T-helper 22 cell (primary cell): ENCODE measurements at places on chromosomes 5 and 9.

DNA sequence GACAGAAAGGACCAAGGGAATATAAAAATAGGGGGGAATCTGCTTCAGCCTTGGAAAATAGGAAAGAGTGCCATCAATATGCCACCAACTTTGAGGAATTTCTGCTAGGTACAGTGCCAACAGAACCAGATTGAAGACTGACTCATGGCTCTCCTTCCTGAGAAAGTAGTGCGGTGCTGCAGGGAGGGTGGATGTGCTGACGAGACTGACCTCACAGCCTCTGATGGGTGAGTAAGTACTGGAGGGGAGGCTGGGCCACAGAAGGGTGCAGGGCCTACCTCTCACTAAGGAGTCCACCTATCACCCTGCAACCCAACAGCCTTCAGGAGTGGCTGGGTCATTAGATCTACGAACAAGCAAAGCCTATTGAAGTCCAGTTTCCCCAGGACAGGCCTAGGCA lies 187.6 kb downstream of the GABBR2 start:
- DNase-seq: no peak

DNA sequence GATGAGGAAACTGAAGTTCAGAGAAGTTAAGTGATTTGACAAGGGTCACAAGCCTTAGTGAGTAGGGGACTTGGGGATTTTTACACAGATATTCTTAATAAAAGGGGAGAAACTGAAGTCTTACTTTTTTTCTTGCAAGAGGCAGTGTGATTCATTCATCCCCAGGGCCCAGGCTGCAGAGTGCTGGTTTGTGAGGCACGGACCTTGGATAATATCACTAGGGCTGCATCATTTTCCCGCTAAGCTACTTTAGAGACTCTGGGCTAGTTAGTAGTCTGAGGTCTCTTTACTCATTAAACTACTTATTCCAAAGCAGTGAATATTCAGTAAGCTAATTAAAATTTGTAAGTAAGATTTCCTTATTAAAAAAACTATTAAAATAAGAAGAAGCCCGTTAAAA lies 195.0 kb downstream of the PBX3 start:
- no peak for DNase-seq

DNA sequence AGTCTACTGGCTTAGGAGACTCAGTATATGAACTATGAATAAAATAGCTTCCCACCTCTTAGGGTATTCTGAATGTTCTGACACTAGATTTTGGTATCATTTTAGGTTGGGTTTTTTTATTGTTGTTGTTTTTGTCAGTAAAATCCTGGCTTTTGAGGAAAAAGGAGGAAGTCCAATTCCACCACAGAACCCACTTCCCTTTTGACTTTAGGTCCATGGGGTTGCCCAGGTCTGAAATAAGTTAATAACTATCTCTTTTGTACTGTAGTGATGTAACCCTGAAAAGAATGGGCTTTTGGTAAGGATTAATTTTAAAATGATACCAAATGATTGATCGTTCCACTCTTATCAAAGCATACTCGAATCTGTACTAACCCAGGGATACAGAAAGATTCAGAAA lies 29.1 kb upstream of the IL12B start:
- no peak for DNase-seq

GRCh38 chr9:108021096-108021710 lies 531.6 kb upstream of the KLF4 start:
- DNase-seq: no peak

- DNase-seq: no peak
These were observed 1291.8 kb upstream of the DMAC1 start for GRCh38 chr9:9091387-9091786.

- peak; percentile 8 for DNase-seq
These were observed 11.0 kb upstream of the NANS start for GRCh38 chr9:98045234-98046179.

- no peak for DNase-seq
These were observed 1.2 kb upstream of the BTF3 start for GRCh38 chr5:73496984-73497457.

- no peak for DNase-seq
These were observed 2.0 kb downstream of the ENC1 start for GRCh38 chr5:74638544-74638969.

GRCh38 chr5:11387382-11387781 lies 516.9 kb downstream of the CTNND2 start:
- no peak for DNase-seq

DNA sequence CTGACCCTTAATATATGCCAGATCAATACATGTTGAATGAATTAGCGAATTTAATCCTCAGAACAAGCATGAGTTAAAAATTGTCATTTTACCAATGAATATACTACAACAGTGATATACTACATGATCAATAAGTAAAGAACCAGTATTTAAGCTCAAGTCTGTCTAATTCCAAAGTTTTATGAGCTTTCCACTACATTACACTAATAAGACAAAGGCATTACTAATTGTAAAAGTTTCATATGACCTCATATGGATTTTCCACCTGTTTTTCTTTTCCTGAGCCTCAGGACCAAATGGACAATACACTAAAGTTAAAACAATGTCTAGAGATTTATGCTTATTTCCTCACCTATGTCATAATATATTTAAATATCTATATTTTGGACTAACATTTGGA lies 80.8 kb downstream of the OXCT1 start:
- DNase-seq: no peak

- no peak for DNase-seq
These were observed 24.4 kb downstream of the CYFIP2 start for GRCh38 chr5:157290156-157290980.

DNA sequence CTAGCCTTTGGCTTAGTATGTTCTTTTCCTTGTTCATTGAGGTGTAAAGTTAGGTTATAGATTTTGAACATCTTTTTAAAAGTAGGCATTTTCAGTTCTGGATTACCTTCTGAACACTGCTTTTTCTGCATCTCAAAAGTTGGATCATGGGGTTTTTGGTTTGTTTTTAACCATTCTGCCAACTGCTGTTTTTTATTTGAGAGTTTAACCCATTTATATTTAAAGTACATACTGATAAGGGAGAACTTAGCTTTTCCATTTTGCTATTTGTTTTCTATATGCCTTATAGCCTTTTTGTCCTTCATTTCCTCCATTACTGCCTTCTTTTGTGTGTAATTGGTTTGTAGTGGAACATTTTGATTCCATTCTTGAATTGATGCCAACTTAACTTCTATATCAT lies 30.5 kb upstream of the ZNF169 start:
- no peak for DNase-seq

- DNase-seq: no peak
These were observed 312.1 kb upstream of the EFNA5 start for GRCh38 chr5:107982703-107983425.

DNA sequence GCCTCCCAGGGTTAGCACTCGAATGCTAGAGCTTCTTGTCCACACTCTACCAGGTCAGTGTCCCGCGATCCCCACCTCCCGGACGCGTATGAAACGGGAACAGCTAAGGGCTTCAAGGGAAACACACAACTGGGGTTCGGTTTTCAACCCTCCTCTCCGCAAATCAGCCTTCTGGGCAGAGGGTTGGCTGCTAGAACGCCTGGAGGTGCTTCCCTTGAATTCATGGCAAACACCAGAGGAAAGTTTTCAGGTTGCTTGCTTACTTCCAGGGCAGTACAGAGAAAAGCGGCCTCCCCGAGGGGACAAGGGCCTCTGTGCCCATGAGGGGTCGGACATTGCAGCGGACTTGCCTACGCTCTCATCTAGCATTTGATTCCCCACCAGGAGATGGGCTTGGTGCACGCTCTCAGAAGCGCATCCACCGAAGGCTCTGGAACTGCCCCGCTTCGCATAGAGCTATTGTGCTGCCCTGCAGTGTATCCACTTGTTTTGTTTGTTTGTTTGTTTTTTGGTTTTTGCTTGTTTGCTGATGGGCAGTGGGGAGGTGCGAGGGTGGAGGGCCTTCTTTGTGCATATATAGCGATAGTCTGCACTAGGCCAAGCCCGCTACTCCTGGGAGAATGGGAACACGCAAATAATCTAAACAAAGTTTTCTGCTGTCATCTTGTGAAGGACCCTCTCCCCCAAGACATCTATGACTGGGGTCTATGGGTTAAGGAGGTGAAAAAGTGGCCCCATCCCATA lies 1.3 kb upstream of the DMRT3 start:
- DNase-seq: no peak

- no peak for DNase-seq
These were observed 756.7 kb upstream of the RGMB start for GRCh38 chr5:98016771-98017170.

- DNase-seq: no peak
These were observed 75.6 kb upstream of the SH3PXD2B start for GRCh38 chr5:172529896-172530295.

DNA sequence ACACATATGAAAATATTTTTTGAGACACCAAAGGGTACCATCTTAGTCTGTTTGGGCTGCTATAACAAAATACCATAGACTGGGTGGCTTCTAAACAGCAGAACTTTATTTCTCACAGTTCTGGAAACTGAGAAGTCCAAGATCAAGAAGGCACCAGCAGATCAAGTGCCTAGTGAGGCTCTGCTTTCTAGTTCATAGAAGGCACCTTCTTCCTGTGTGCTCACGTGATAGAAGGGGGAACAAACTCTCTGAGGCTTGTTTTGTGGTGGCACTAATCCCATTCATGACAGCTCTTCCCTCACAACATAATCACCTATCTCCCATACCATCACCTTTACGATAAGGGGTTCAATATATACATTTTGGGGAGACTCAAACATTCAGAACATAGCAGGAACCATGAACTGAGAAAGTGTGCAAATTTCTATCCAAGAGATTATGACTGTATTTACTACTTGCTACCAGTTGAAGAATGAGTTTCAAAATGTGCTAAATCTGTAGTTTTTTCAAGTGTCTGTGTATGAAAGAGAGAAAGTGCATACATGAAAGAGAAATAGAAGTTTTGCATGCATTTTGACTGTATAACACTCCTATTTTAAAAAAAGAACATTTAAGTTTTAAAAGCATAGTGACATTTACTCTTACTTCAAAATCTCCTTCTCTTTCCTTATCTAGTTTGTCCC lies 207.3 kb downstream of the PARP8 start:
- DNase-seq: no peak

- DNase-seq: no peak
These were observed 58.2 kb downstream of the DRD1 start for GRCh38 chr5:175385691-175386362.

- no peak for DNase-seq
These were observed 13.9 kb upstream of the ANXA6 start for GRCh38 chr5:151171529-151171928.

DNA sequence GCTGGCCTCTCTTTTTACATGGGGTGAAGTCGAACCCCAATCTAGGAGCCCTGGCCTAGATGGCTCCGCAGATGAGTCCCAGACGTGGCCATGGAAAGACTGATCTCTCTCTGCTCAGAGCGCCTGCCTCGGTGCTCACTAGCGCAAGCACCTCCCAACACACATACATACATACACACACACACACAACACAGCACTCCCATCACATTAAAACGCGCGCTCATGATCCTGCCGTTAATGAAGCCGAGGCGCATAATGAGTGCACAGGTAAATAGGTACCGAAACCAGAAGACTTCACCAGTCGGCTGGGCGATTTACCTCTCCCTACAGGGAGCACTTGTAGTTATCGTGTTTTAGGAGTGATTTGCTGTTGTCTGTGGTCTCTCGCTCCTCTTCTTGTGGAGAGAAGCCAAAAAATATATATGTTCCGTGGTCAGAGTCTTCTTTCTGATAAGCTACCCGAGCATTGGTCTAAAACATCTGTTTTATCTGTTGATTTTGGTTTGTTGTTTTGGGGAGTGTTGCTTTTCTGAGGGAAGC lies 207.7 kb downstream of the MEF2C start:
- DNase-seq: no peak

DNA sequence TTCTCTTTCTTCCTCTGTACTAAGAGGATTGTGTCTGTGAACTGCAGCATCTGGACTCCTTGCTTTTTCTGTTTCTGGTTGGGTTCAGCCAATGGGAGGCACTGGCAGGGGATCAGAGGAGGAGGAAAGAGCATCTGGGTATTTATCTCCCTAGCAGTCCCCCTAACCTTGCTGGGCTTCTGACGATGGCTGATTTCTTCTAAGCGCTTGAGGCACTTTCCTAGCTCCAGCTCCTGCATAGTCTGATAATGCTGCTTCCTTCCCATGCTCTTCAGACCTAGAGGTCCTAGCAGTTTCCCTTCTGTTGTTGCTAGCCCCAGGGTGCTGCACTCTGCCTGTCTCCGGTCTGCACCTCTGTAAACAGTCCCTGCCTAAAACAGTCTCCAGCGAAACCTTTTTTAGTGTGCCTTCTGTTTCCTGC lies 225.1 kb downstream of the PDZD2 start:
- no peak for DNase-seq

DNA sequence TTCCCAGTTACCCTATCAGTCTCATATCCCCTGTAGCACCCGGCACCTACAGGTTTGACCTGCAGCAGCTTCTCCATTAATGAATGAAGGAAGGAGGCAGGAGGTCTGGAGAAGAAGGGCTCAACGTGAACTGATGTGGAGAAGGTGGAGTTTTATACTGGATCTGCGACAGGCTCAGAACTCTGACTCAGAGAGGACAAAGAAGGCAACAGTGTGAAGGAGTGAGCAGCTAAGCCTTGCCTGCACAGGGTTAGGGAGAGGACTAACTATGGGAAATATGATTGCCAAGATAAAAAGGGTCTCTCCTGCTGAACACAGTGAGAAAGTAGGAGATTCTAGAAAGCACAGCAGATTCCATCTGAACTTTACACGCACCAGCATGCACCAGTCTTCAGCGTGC lies 23.6 kb downstream of the RASEF start:
- DNase-seq: no peak

GRCh38 chr9:237141-237857 lies 22.6 kb downstream of the DOCK8 start:
- no peak for DNase-seq

GRCh38 chr5:119902593-119902992 lies 273.2 kb downstream of the FAM170A start:
- DNase-seq: no peak

DNA sequence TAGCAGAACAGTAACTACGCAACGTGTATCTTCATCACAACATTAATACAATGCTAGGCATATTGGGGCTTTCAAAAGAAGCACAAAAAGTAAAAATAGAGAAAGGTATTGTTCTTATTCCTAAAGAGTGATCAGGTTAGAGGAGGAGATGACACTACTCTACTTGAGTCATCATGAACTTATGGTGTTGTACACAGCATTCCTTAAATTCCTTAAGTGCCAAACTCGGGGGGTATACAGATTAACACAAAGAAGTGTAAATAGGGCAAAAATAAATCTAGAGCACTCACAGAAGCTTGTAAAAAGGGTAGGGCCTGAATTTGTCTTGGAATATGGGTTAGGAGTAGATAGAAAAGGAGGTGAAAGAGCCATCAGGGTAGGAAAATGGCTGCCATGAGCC lies 308.0 kb upstream of the DAP start:
- no peak for DNase-seq

DNA sequence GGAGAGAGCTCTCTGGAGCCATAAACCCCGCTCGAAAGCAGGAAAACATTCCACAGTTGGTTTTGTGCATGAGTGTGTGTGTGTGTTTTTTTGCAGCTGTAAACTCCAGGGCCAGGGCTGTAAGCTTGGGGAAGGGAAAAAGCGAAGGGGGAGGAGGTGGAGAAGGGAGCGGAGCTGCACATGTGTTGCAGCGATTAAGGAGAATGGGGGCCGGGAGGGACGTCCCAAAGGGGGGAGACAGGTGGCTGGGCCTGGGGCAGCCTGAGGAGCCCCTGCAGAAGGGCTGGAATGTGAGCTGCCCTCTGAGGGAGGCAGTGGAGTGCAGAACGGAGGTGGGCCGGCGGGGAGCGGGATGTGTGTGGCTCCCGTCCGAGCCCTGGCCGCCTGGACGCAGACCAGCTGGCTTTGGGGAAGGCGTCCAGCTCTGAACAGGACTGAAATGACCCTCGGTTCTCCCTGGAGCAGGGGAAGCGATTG lies 2.7 kb upstream of the MYMK start:
- DNase-seq: no peak
